ENCODE measurements at places on chromosomes 12 and 14.

- no peak for DNase-seq
These were observed 22.9 kb downstream of the PMCH start for GRCh38 chr12:102174761-102175160.

DNA sequence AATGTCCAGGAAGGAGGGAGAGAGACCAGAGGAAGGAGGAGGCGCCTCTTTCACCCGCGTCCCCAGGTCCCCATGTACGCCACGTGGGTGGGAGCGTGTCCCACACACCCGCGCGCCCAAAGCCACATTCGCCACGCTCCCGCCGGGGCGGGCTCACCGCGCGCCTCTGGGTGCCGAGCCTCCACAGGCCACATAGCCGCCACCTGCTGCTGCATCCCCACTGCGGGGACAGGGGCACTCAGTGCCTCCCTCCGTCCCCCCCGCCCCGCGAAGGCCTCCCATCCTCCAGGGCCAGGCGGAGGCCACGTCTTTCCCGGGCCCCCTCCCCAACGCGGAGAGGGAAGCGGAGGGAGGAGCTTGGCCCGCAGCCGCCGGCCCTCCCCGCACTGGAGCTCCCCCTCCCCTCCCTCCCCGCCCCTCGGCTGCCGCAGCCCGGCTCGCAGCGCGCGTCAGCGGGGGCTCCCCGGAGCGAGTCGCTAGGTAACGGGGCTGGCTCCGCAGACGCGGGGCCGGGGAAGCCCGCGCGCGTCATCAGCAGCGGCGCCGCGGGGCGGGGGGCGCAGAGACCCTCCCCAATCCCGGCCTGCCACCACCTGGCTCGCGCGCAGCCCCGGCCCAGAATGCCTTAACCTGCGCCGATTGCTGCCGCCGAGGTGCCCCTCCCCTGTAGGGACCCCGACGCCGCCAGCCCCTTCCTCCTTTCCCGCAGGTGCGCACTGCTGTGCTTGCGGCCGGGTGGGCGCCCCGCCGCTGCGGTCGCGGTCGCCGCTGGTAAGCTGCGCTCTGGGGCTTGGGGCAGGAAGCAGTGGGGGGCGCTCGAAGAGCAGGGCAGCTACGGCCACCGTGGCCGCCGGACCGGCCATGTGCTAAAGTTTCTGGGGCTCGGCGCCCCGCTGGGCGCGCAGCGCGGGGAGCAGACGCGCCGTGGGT, 536 bp upstream of the TUNAR start:
- no peak for DNase-seq

GRCh38 chr14:101979666-101980065, 15.3 kb downstream of the DYNC1H1 start:
- DNase-seq = no peak

DNA sequence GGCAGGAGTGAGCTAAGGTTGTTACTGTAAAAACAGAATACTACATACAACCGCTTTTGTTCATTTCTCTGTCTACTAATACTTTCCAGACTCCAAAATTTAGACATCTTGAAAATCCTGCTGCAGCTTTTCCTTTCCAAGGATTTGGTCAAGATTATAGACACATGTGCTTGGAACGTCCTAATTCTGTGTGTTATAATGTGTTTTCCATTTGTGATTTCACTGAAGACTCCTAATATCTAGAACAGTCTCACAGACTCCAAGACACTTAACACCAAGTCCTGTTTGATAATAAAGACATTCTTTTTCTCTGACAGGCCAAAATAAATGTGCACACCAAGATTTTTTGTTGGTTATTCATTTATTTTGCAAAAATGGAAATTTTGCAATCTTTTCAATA, 41.8 kb upstream of the TMTC2 start:
- DNase-seq = no peak

DNA sequence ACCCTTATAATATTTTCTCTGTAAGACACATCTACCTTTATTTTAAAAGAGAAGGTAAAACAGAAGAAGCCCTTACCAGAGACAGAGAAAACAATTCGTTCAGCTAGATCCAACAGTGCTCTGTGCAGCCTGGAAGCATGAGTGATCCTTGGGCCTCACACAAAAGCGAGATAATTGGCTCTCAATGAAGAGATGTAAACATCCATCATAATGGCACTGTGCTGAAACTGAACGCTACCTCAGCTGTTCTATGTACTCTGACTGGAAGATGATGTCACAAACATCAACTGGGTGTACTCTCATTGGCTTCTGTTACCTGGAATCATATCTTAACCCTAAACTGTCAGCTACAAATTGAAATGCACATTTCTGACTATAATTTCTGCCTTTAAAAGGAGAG, at the start of gene MGAT4C:
Gene MGAT4C (minus strand): TSS at position 229 of the 400 bp plus-strand sequence.
- no peak for DNase-seq

GRCh38 chr12:105083551-105084105, 630 bp downstream of the ALDH1L2 start:
- no peak for DNase-seq

- no peak for DNase-seq
These were observed 1.5 kb downstream of the MTERF2 start for GRCh38 chr12:106985479-106985878.

- DNase-seq = no peak
These were observed 6.5 kb downstream of the NAB2 start for GRCh38 chr12:57095440-57095839.

DNA sequence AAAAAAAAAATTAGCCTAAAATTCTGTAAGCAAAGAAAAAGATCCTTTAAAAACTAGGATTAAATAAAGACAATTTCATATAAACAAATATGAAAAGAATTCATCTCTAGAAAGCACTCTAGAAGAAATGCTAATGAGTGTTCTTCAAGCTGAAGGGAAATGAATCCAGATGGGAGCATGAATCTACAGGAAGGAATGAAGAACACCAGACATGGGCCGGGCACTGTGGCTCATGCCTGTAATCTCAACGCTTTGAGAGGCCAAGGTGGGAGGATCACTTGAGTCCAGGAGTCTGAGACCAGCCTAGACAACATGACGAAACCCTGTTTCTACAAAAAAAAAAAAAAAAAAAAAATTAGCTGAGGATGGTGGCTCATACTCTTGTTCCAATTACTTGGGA, 297.2 kb downstream of the FBXL14 start:
- no peak for DNase-seq

- DNase-seq = no peak
These were observed 243.8 kb upstream of the NPAS3 start for GRCh38 chr14:32694795-32695449.

DNA sequence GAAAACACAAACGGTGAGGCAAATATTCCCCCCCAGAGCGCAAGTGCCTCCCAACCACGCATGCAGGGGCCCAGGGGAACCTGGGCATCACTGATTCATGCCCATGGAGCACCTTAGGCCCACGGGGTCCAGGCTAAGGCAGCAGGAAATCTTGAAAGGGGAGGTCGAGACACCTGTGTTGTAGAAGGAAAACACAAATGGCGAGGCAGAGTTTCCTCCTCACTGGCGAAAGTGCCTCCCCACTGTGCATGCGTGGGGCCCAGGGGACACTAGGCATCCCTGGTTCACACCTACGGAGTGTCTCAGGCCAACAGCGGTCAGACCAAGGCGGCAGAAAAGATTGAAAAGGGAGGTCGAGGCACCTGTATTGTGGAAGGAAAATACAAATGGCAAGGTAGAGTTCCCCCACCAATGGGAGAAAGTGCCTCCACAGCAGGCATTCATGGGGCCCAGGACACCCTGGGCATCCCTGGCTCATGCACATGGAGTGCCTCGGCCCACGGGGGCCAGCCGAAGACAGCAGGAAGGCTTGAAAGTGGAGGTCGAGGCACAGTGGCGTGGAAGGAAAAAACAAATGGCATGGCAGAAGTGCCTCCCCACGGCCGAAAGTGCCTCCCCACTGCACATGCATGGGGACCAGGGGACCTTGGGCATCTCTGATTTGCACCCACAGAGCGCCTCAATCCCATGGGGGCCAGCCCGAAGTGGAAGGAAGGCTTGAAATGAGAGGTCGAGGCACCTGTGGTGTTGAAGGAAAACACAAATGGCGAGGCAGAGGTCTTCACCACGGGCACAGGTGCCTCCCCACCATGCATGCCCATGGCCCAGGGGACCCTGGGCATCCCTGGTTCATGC, 368.8 kb downstream of the ALG10 start:
- DNase-seq = no peak

GRCh38 chr12:121678305-121678704, 8.9 kb upstream of the MORN3 start:
- DNase-seq = no peak

DNA sequence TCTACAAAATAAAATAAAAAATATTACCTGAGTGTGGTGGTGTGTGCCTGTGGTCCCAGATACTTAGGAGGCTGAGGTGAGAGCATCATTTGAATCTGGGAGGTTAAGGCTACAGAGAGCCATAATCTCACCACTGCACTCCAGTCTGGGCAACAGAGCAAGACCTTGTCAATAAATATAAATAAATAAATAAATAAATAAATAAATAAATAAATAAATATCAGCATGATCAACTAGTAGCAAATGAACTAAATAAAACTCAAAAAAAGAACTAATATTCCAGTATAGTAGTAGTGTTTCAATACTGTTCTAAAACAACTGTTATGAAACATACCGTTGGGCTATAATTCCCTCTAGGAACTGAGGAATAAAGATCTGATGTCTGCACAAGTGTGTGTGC, 74.4 kb downstream of the C12orf42 start:
- DNase-seq = no peak

GRCh38 chr12:6554168-6555017, 1.4 kb downstream of the IFFO1 start:
- DNase-seq = peak; percentile 62

DNA sequence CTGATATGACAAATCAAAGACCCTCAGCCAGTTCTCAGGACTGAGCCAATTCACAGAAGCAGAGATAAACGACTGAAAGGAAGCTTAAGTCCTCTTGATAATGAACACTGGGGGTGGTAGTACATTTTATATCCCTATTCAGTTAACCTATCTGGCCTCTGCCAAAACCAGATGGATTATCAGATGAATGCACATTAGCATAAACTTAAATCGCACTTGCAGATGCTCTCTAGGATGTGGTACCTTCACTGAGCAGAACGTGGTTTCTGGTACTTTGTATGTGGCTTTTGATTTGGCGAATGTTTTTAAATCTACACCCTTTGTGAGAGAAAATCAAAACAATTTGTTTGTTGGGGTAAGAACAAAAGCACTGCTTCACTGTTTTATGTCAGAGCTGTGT, 21.1 kb upstream of the TAS2R14 start:
- DNase-seq = no peak

- no peak for DNase-seq
These were observed 116.6 kb downstream of the ETV6 start for GRCh38 chr12:11765817-11766794.

DNA sequence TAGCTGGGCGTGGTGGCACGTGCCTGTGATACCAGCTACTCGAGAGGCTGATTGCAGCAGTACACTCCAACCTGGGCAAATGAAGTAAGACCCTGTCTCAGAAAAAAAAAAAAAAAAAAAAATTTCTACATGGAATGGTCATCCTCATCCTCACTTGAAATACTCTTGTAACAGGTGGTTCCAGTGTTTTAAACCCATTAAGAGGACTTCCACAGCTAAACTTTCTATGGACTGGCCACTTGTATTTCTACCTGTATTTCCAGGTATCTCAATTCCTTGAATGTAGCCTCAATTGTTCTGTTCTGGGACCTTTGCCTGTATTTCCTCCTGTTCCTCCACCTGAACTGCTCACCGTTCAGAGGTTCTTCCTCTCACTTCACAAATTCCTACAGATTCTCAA, 11.8 kb upstream of the PHLDA1 start:
- no peak for DNase-seq

- DNase-seq = no peak
These were observed 120.5 kb upstream of the NCOR2 start for GRCh38 chr12:124687917-124688316.

GRCh38 chr12:94643606-94644005, 6.8 kb downstream of the TMCC3 start:
- no peak for DNase-seq

- DNase-seq = no peak
These were observed 15.5 kb downstream of the B4GALNT3 start for GRCh38 chr12:475286-475685.

- no peak for DNase-seq
These were observed at the start of gene RIPK3 for GRCh38 chr14:24339284-24340151. RIPK3 (minus strand) TSS chr14:24339991; CDS start chr14:24339826, 165 bp downstream.

DNA sequence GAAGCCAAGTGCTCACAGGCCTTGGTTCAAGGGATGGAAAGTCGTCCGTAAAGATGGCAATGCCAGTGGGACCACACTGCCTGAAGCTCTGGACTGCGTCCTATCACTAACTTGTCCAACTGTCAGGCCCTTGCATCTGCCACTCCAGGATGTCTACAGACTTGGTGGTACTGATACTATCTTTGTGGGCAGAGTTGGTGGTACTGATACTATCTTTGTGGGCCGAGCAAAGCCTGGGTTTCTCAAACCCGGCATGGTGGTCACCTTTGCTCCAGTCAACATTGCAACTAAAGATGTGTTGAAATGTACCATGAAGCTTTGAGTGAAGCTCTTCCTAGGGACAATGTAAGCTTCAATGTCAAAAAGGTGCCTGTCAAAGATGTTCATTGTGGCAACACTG, 128.4 kb upstream of the SEL1L start:
- DNase-seq = no peak

GRCh38 chr14:20662968-20663732, 21.2 kb upstream of the RNASE4 start:
- DNase-seq = peak; percentile 92

- no peak for DNase-seq
These were observed 14.8 kb upstream of the TMEM229B start for GRCh38 chr14:67503331-67503730.

DNA sequence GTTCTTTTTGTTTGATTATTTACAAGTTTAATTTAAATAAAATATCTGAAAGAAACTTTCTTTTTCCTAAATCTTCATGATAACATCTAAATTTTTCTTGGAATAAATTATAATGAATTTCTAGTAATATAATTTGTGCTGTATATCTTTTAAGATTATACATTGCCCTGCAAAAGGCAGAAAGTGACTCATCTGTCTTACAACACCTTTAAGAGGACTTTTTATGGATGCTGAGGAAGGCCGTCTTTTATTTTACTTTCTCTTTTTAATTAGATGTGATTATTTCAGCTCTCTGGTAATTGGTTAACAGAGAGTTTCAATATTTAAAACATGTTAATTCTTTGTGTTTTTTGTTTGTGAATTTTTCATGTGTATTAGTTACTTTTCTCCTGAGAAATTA, 598.4 kb downstream of the RPL10L start:
- DNase-seq = no peak

DNA sequence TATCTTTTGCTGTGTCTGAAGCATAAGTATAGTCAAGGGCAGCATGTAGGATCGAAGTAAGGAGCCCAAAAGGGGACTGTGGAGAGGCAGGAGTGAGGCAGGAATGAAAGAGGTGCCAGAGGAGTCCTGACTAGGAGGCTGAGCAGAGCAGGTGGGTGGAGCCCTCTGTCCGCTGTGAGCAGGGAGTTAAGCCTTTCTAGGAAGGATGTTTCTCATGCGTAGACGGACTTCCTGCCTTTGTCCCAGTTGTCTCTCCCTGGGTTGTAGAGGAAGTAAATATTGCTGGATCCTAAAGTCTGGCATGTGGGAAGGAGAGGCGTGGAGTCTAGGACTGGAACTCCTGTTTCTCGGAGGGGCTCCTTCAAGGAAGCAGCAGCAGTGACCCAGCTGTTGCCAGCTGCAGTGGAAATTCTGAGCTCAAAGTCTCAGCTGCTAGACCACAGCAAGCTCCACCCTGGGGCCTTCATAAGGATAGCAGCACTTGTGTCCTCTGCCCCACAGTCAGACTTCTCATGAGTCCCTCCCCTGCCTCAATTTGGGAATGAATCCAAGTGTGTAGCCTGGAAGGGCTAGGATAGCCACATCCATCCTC, 44.0 kb downstream of the RBMS2 start:
- no peak for DNase-seq

Data from HCT116 (cell line).